Activated naive CD8-positive, alpha-beta T cell treated with anti-CD3 and anti-CD28 coated beads, Interleukin-2, amount 10 ng/mL, durations not matched to agents 7 days and 5 days (primary cell): ENCODE measurements at places on chromosomes 6 and 20. TPM values are rescaled to one million over a fixed set of nuclear protein-coding genes. Genes with fewer than 3 reads are reported as not detected.

The MATN4 gene
- total RNA-seq: 0.14 TPM

DNA sequence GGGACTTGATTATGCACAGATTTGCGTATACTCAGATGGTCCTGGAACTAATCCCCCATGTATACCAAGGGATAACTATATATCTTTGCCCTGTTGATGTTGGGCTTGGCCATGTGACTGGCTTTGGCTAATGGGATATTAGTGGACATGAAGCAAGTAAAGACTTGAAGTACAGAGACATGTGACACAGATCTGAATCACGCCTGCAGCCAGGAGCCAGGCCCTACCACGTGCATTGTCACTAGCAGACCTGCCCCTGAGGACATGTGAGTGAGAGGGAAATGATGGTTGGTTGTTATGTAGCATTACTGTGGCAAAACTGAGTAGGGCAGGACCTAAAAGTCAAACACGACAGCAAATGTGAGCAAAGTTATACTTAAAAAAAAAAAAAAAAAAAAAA is 155.7 kb downstream of the AKAP7 start:
- no peak for DNase-seq

DNA sequence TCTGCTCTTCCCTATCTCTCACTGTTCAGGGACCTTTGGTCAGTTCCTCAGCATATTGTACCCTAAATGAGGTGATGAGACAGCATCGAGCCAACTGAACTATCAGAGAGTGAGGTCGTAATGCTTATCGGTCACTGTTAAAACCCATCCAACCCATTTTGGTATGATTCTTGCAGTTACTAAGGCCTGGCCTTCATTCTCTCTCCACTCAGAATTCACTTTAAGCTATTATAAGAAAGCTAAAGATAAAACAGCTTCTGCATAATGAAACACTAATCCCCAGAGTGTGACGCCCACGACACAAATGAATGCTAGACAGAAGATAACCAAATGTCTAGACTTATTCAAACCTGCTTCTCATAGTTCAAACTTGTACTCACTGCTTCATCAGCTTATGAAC is 175.8 kb downstream of the GMPR start:
- DNase-seq: no peak

The XKR7 gene
- total RNA-seq: not detected

DNA sequence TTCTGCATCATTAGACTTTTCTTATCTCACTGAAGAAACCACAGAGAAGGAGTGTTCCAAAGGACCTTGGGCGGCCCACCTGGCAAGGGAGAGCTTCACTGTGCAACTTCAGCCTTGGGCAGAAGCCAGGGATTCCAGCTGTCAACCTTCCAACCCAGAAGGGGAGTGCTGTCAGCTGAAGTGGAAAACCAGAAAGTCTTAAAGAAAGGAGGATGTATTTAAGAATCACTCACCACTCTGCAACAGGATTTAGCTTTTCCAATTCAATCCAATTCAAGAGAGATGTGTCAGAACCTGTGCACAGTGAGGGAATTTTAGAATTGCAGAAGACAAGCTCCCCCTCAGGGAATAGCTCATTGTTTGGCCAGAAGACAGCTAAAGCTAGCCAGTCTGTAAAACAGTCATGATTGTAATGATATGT is 553.7 kb downstream of the CD83 start:
- no peak for DNase-seq

DNA sequence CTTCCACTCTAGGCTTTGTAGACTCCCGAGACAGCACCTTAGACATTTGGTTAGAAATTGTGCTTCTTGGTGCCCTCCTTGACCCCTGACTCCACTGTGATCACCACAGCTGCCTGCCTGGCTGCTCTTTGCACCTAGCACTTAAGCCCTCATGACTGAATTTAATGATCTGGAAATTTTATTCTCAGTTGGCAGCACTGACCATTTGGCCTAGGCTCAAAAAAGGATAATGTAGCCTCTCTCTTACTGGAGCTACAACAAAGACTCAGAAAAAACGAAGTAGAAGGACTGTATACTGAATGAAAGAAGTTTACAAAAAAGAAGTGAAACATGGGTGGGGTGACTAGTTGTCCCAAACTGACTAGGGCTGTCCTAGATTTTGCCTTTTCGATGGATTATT is 11.3 kb upstream of the ABRACL start:
- no peak for DNase-seq

DNA sequence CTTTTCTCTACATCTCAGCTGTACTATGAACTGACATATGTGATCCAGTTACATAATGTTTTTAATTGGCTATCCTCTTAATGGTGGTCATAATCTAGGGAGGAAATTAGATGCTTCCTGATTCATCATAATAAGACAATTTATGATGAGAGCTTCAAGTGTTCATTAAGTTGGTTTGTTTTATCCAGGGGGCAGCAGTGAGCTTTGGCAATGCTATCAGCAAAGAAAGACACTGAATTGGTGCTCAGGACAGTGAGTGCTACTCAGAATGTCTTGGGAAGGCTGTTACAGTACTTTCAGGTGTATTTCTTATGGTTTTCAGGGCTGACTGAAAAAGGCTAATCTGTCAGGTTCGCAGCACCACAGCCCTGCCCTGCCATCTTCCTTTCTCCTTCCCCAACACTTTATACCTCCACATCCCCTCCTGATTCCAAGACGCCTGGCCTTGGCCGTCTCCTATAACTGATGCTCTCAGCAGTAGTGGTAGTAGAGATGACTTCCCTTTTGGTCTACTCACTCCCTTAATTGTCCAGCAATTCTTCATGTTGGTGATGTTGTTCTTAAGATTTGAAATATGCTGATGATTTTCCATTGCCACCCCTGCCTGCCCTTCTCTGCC is 67.0 kb upstream of the TNFAIP3 start:
- DNase-seq: no peak

DNA sequence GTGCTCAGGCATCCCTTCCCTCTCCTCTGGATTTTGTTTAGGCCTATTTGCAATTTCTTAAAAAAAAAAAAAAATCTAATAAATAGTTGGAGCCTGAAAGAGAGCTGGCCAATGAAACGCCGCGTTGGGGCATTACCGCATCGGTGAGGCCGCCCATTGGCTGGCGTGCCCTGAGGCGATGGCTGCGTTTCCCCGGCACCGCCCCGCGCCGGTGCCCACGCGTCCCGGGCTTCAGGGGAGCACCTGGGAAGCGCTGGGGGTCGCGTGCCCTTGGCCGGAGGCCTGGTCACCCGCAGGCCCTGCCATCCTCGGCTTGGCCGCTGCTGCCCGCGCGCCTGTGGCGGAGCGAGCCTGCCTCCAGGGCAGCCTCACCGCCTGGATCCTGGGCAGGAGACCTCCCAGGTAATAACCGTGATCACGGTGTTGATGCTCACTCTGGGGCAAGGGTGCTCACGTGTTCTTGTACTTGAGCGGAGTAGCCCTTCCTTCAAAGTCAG is 155.4 kb downstream of the NRN1 start:
- peak; percentile 80 for DNase-seq
